ENCODE measurements at places on chromosomes 2 and 18.

DNA sequence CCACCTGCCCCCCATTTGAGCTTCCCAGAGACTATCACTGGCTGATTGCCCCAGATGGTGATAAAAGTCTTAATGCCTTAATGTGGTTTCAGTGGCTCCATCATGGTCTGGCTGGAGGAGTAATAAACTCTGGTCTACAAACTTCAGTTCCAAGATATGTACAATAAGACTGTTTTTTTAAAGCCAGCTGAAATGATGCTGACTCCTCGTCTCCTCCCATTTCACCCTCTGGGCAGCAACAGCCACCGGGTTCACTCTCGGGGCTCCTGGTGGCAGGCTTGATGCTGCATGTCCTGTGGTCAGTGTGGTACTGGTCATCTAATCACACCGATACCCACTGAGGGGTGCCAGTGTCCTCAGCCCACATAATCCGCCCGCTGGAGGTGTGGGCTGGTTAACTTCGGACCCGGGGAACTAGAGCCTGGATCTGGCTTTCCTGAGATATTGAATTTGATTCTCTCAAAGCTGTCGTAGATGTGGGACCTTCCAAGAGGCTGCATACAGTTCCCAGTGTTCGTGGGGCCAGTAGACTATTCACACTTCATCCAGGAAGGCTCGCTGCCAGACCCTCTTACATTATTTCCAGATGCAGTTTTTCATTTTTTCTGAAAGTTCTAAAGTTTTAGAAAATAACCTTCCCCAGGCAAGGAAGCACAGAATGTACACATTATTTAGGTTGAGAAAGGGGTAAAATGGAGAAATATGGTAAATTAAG is 95.3 kb downstream of the GALR1 start:
- DNase-seq, result no peak

GRCh38 chr2:158781353-158781961 is 13.7 kb upstream of the DAPL1 start:
- no peak for DNase-seq

GRCh38 chr2:13102397-13103063 is 385.8 kb downstream of the TRIB2 start:
- no peak for DNase-seq

- no peak for DNase-seq
Observed at GRCh38 chr2:139122711-139123158, 342.5 kb upstream of the NXPH2 start.

- DNase-seq, result no peak
Observed at GRCh38 chr2:103176294-103176915, 414.6 kb downstream of the TMEM182 start.

GRCh38 chr2:198479065-198479464 is 674.7 kb downstream of the PLCL1 start:
- DNase-seq, result no peak

- no peak for DNase-seq
Observed at GRCh38 chr2:9374071-9374730, 49.1 kb downstream of the ITGB1BP1 start.

GRCh38 chr18:45793264-45793965 is 32.1 kb upstream of the SIGLEC15 start:
- no peak for DNase-seq

DNA sequence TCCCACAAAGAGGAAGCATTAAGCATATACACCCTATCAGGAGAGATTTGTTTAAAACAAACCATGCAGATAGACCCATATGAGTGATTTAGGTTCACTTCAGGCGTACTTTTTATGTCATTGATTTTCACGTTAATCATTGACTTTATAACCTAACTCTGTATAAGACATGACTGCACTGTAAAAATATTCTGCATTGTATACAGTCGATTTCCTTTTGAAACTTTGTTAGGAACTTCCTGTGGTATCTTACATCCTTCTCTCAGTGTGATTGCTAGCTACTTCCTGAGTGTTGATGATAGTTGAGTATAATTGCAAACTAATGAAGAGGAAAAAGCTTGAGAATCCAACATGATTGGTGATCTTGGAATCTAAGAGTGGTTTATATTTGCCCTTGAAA is 69.4 kb downstream of the XIRP2 start:
- no peak for DNase-seq

DNA sequence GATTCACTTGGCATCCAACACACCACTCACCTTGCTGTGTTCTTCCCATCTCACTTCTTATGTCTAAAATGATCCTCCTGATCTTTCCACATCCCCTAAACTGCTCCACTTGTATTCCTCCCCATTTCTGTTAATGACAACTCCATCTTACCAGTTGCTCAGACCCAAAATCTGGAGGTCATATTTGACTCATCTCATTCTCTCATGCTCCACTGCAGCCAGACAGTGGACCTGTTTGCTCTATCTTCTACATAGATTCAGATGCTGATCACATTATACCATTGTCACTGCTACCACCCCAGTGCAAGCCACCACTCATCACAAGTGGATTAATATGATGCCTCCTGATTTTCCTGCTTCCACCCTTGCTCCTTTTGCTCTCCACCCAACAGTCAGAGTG is 7.9 kb upstream of the NABP1 start:
- DNase-seq, result no peak

- no peak for DNase-seq
Observed at GRCh38 chr18:55753643-55754263, 165.8 kb upstream of the TCF4 start.

- no peak for DNase-seq
Observed at GRCh38 chr18:4193086-4193485, 262.0 kb downstream of the DLGAP1 start.

- DNase-seq, result no peak
Observed at GRCh38 chr18:47601581-47602272, 328.7 kb downstream of the SMAD2 start.

DNA sequence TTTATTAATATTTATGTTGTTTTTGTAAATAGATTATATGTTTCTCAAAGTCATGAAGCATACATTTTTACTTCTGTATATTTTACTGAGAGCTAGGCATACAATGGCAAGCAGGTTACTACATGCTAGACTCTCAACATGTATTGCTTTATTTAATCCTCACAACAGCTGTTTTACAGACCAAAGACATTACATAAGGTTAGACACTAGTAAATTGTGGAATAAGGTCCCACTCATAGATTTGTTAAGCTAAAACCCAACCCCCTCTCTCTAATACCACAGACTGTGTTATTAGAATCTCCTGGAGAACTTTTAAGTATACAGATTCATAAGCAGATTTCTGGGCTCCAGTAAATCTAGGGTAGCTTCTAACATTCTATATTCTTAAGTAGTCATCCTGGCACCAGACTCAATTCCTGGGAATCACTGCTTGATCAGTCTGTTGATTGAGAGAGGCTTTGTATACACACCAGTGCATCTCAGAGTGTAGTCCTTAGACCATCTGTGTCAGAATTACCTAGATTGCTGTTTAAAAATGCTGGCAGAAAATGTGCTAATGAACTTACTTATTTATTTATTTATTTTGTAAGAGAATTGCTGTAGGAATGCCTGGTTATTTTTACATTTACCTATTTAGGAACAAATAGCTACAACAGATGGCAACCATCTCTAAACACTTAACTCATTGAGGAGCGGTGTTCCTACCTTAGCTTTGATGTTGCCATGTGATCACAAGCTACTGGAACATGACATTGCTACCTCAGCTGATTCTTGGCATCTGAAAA is 153.5 kb upstream of the CAVIN2 start:
- no peak for DNase-seq

GRCh38 chr2:235264512-235264911 is 229.3 kb upstream of the AGAP1 start:
- DNase-seq, result no peak

DNA sequence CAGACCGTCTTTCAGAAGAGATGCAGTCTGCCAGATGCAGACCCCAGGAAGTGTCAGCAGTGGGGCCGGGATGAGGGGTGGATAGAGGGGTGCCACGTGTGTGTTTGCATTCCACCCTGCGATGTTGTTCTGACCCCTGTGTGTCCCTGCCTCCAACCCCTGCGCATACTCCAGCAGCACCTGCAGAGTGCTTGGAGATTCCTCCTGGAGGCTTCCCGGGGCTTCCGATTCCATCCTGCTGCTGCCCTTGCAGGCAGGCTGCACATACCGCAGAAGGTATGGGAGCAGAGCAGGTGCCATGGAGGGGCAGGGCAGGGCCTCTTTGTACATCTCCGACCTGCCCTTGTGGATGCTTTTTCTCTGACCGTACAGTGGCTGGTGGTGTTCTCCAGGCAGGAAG is 177.2 kb downstream of the SH3RF3 start:
- no peak for DNase-seq

GRCh38 chr2:236826606-236827156 is 257.1 kb downstream of the ACKR3 start:
- no peak for DNase-seq

DNA sequence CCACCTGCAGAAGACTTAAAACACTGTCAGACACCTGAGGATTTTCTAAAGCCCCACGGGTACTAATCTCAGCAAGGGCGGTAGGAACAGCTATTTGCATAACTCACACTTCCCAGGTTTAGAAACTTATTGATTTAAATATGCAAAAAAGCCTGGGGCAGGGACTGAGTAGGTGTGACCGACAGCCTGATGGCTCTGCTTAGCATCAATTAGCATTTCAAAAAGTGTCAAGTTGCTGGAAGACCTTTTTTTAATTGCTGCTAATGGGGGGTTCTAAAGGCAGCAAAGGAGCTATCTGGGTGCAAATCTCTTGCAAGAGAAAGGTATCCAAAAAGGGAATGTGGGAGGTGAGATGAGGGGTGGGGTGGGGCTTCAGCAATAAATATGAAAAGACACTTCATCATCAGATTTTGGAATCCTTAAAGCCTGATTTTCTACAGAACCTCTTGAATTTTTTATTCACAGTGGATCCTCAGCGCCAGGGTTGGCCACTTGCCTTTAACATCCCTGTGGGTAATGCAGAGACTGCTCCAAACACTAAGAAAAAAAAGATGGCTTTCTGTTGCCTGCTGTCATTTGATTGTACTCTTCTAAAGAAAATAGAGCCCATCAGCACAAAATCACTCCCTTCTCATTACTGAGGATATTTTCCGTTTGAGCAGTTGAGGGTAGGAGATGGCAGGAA is 121.1 kb upstream of the RMP24 start:
- no peak for DNase-seq

DNA sequence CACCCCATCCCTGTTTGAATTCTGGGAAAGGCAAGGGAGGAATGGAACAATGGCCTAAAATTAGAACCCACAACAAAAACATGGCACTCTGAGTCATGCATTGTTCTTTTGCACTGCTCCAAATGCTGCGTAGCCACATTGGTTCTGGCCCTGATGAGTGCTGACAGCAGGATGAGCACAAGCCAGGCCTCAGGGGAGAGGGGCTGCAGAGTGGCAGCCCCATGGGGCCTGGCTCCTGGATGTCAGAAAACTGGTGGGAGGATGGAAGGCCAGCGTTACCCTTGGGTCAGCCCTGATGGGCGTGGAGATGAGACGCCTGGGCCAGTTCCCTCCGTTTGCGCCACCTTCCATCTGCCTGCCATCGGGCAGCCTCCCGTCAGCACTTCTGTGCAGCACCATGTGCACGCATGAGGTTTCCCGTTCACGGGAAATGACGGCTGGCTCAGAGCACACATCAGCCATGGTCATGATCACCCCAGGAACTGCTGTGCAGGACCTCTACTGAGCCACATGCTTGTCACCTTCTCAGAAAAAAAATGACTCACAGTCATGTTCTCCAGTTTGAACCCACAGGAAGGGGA is 65.6 kb downstream of the CYP26B1 start:
- no peak for DNase-seq

GRCh38 chr2:233248999-233249398 is 2.5 kb upstream of the ATG16L1 start:
- DNase-seq, result no peak

DNA sequence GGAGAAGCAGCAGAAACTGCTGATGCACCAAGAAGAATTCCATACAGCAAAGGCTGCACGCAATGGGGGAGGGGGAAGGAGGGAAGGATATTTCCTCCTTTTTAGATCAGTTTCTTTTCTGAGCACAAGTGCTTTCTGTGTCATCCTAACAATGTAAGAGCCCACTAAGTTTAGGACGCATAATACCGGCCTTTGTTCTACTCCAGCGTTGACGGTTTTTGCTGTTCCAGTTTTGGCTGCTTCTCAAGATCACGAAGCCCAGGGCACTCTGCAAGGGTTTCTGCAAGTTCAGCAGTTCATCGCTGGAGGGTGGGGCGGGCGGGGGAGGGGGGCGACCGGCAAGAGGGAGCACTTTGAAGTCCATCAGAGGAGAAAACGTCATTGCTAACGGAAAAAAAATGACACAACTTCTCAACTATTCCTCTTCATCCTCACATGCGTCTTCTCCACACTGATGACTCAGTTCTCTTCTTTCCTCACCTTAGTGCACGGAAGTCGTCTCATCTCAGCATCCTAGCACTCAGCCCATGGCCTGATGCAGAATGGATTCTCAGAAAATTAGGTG is 8.7 kb downstream of the FAM178B start:
- no peak for DNase-seq

GRCh38 chr2:23409248-23409647 is 24.3 kb downstream of the KLHL29 start:
- no peak for DNase-seq

GRCh38 chr2:143729296-143729814 is 600.1 kb downstream of the ARHGAP15 start:
- no peak for DNase-seq

DNA sequence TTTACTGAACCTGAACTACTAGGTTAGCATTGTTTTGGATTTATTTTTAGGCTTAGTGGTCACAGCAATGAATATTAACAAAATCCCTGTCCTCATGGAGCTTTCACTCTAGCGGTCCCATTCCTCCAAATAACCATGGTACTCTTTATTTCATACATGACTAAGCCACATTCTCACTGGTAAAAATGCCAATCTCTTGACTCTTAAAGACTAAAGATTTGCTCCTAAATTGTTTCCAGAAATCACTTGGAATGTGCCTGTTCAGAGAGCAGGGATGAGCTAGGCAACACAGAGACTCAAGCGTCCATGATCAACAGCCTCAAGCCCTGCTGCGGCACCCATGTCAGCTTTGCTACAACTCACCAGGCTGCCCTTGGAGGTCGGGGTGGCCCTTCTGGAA is 13.5 kb downstream of the LMAN1 start:
- no peak for DNase-seq

GRCh38 chr2:52074130-52074719 is 1042.3 kb upstream of the NRXN1 start:
- no peak for DNase-seq

- DNase-seq, result no peak
Observed at GRCh38 chr2:120014226-120014980, 1.5 kb downstream of the EPB41L5 start.

DNA sequence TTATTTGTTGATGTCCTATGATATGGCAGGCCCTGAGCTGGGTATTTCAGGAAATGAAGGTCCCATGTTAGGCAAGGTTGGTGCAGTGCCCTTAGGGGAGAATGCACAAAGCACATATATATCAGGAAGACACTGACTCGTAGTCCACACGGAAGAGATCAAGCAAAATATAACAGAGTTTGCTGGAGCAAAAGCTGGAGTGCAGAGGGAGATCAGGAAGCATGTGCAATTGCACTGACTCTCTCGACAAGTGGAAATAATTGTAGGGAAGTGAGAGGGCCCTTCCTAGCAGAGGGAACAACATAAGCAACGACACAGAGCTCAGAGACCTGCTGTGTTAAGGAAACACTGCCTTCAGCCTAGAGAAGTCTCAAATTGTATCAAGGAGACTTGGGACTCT is 4.2 kb downstream of the ZNF385B start:
- DNase-seq, result no peak

GRCh38 chr2:14615760-14616159 is 16.8 kb upstream of the LRATD1 start:
- DNase-seq, result no peak

- DNase-seq, result no peak
Observed at GRCh38 chr2:188527581-188527993, 235.9 kb downstream of the GULP1 start.

- no peak for DNase-seq
Observed at GRCh38 chr2:47077442-47078117, 77.5 kb downstream of the STPG4 start.

- DNase-seq, result no peak
Observed at GRCh38 chr2:237456200-237456843, 30.7 kb upstream of the MLPH start.
